Right cardiac atrium (tissue), 5 donors: ENCODE measurements at places on chromosomes 16 and 17. TPM values are rescaled to one million over a fixed set of nuclear protein-coding genes. Genes with fewer than 3 reads are reported as not detected.

MTSS2 gene
- total RNA-seq: 66.4 TPM

GRCh38 chr17:49928837-49929475, 40.0 kb upstream of the DLX4 start:
- DNase-seq: no peak

CCL18 gene
- 1.5 TPM for total RNA-seq

GRCh38 chr16:920717-921116, 50.1 kb downstream of the LMF1 start:
- DNase-seq: peak; percentile 70

GRCh38 chr16:4679156-4679849, 14.1 kb upstream of the NUDT16L1 start:
- DNase-seq: no peak

DNA sequence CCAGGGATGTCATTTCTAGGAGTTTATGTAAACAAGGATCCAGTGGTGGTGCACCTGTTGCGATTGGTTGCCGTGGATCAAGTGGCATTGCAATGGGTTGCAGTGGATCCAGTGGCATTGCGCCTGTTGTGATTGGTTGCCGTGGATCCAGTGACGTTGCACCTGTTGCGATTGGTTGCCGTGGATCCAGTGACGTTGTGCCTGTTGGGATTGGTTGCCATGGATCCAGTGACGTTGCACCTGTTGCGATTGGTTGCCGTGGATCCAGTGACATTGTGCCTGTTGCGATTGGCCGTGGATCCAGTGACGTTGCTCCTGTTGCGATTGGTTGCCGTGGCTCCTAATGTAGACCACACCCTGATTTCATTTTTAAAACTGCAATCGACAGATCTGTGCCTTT, 56.2 kb upstream of the CRISPLD2 start:
- DNase-seq: no peak

TNFRSF17 gene
- not detected for total RNA-seq

DNA sequence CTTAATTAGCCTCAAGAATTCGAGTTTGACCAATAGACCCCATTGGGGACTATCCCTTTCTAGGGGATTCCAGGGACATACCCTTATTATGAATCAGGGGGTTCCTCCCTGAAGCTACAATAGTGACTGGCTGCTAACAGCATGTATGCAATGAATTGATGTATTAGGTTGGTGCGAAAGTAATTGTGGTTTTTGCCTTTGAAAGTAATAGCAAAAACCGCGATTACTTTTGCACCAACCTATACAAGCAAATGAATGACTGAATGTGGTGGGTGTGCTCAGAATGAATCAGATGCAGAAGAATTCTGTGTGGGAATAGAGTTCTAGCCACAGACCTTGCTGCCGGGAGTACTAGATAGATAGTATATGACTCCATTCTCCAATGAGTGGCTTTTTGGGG, 76.7 kb downstream of the HLF start:
- DNase-seq: no peak

DNA sequence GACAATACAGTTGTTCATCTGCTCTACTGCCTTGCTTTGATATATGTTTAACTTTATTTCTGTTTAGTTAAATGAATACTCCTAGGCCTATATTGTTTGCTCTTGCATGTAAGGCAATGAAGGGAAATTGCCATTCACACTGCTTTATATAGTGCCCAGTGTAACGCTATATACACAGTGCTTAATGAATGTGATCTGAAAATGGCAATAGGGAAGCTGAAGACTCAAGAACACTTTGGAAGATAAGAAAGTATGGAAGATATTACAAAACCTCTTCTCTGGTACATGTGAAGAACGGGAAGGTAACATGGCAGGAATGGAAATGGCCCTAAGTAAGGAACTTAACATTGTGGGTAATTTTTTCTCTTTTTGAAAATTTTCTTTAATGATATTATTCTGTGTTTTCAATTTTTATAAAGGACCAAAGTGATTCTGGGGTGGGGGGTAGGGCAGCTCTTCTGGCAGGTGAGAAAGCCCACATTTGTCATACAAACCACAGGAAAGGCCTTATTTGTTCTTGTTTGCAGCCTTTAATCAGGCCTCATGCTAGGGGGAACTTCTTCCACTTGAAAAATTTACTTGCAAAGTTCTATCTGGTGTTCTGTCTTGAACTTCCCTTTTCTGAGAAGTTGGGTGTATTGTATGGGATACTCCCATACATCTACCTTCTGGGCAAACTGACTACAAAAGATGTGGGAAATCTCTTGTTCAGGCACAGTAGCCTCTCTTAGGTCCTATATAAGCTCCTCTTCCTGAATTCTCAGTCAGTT, 100.8 kb upstream of the CORO6 start:
- DNase-seq: no peak
